ENCODE measurements at places on chromosomes 4 and X.

- no peak for DNase-seq
- no peak overlapping the region for H3K27ac ChIP-seq
- no peaks in the 10 kb centered on the region for H3K4me1 ChIP-seq
These were observed 15.9 kb downstream of the NSD2 start for GRCh38 chr4:1887052-1887451.

DNA sequence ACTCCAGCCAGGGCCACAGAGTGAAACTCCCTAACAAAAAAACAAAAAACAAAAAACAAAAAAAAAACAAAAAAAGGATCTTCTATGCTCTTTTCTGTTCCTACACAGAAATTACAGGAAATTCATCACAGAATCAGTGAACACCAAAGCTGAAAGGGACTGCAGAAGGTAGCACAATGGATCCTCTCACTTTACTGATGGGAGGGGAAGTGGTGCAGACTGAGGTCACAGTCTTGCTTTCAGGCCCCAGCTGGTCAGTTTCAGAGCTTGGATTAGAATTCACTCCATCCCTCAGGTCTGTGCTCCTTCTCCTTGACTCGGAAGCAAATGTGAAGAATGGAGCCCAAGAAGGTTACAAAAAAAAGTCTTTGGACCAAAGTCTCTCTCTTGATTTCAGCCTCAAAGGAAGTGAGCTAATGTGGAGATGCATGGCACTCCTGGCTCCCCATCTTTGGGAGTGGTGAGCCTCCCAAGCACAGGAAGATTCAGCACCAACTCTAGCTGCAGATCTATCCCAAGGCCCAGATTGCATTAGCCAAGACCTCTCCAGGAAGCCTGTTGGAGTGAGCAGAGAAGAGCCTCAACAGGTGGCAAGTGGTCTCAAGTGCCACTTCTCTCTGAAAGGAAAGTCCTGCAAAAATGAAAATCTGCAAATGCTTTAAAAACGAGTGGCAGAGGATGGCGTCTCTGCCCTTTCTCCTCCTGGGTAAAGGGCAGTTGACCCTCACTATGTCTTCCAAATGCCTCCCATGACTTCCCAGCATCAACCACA lies 176.0 kb downstream of the MAML3 start:
- no peak overlapping the region for H3K4me3 ChIP-seq
- peaks cover 13% of the 10 kb centered on the region for H3K4me1 ChIP-seq
- H3K27ac ChIP-seq, result no peak overlapping the region

GRCh38 chr4:2886622-2887021 lies 43.0 kb downstream of the ADD1 start:
- peaks cover 70% of the 10 kb centered on the region for H3K36me3 ChIP-seq
- H3K27me3 ChIP-seq, result no peaks in the 10 kb centered on the region
- no peak overlapping the region for H3K27ac ChIP-seq

GRCh38 chrX:24169211-24169610 lies 19.7 kb downstream of the ZFX start:
- no peaks in the 10 kb centered on the region for H3K4me1 ChIP-seq
- H3K27ac ChIP-seq, result no peak overlapping the region
- DNase-seq, result no peak
- no peak overlapping the region for H3K4me3 ChIP-seq

DNA sequence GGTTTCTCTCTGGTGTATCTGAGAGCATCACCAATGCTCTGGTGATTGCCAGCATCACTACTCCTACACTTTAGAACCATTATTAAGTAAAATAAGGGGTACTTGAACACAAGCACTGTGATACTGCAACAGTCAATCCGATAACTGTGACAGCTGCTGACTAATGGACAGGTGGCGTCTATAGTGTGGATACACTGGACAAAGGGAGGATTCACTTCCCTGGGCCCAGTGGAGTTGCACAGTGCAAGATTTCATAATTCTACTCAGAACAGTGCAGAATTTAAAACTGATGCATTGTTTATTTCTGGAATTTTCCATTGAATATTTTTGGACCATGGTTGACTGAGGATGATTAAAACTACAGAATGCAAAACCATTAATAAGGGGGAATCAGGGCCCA lies 97.8 kb downstream of the SHROOM3 start:
- no peak for DNase-seq
- no peaks in the 10 kb centered on the region for H3K4me1 ChIP-seq
- H3K27ac ChIP-seq, result no peak overlapping the region
- no peak overlapping the region for H3K4me3 ChIP-seq
- H3K27me3 ChIP-seq, result no peaks in the 10 kb centered on the region

GRCh38 chr4:119744580-119744979 lies 116.0 kb upstream of the PDE5A start:
- no peak overlapping the region for H3K27ac ChIP-seq
- no peak for DNase-seq
- no peaks in the 10 kb centered on the region for H3K4me1 ChIP-seq
- no peaks in the 10 kb centered on the region for H3K27me3 ChIP-seq

- no peaks in the 10 kb centered on the region for H3K36me3 ChIP-seq
- no peaks in the 10 kb centered on the region for H3K27me3 ChIP-seq
- no peak overlapping the region for H3K27ac ChIP-seq
- DNase-seq, result no peak
These were observed 136.7 kb downstream of the ARHGAP24 start for GRCh38 chr4:85611661-85612060.

DNA sequence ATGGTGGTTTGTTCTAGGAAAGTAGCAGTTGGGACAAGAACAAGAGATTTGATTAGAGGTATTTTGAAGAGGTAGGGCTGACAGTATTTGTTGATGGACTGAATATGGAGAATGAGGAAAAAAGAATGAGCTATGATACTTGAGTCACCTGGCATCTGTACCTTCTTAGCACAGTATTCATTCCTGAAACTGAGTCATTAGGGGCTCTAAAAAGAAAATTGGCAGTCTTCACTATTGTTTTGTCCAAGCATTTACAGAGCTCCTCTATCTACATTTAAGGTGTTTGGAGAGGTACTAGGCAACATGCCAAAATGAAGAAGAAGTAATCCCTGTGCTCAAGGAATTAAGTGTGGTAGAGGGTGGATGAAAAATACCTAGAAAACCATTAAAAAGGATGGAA lies 165.8 kb downstream of the SHROOM4 start:
- peak overlapping the region; percentile 31 for H3K27ac ChIP-seq
- no peaks in the 10 kb centered on the region for H3K27me3 ChIP-seq
- no peak for DNase-seq
- no peak overlapping the region for H3K4me3 ChIP-seq

DNA sequence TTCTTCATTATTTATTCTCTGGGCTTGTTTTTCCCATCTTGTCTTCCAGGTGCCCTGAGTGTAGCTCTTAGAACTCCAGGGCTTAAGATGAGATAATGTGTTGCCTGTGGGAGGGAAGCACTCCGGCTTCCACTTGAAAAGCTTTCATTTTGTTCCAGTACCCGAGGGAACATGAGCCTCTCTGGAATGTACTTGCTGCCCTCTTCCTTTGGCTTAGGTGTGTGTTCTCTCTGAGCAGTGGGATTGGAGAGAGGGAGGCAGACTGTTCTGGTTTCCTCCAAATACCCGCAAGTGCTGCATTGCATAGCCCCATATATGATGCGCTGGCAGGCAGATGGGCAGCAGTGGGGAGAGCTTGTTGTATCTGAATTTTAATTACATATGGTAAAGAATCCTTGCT lies 861 bp upstream of the DTHD1 start:
- H3K27me3 ChIP-seq, result no peaks in the 10 kb centered on the region
- no peak overlapping the region for H3K4me3 ChIP-seq
- no peak overlapping the region for H3K27ac ChIP-seq
- DNase-seq, result no peak

GRCh38 chr4:45688341-45688740 lies 435.5 kb downstream of the GABRG1 start:
- H3K36me3 ChIP-seq, result no peaks in the 10 kb centered on the region
- H3K27me3 ChIP-seq, result no peaks in the 10 kb centered on the region
- H3K27ac ChIP-seq, result no peak overlapping the region
- no peak for DNase-seq

DNA sequence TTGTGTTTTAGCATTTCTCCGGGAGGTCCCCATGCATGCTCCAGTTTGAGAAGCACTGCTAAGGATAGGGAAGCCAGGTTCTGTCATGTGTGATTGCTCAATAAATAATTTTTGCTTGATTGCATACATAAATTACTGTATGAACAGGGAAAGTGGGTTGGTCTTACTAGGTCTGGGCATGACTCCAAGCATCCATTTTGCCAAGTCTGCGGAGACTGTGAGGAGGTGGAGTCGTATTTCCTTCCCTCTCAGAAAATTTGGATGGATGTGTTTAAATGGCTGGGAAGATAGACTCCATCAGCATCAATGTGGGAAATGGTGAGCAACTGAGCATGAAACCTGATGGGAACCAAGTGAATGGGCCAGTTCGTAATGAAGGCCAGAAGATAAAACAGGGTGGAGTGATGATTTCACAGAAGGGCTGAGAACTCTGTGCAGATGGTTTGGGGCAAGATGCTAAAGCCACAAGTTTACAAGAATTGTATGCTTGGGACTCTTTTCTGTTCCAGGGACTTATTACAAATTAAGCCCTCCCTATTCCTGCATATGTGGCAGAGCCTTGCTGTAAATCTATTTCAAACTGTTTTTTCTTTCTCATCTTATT lies 84.1 kb downstream of the NHS start:
- DNase-seq, result no peak
- H3K27ac ChIP-seq, result no peak overlapping the region
- H3K4me1 ChIP-seq, result no peaks in the 10 kb centered on the region
- H3K4me3 ChIP-seq, result no peak overlapping the region
- H3K27me3 ChIP-seq, result no peaks in the 10 kb centered on the region
- H3K36me3 ChIP-seq, result no peaks in the 10 kb centered on the region

GRCh38 chr4:53541577-53542206 lies 49.6 kb downstream of the LNX1 start:
- peaks cover 19% of the 10 kb centered on the region for H3K4me1 ChIP-seq
- no peaks in the 10 kb centered on the region for H3K36me3 ChIP-seq
- peak overlapping the region; percentile 65 for H3K27ac ChIP-seq
- no peak for DNase-seq
- H3K4me3 ChIP-seq, result no peak overlapping the region

- peaks cover 6% of the 10 kb centered on the region for H3K27me3 ChIP-seq
- no peak overlapping the region for H3K4me3 ChIP-seq
These were observed 81.5 kb downstream of the RCHY1 start for GRCh38 chr4:75432683-75433082.

DNA sequence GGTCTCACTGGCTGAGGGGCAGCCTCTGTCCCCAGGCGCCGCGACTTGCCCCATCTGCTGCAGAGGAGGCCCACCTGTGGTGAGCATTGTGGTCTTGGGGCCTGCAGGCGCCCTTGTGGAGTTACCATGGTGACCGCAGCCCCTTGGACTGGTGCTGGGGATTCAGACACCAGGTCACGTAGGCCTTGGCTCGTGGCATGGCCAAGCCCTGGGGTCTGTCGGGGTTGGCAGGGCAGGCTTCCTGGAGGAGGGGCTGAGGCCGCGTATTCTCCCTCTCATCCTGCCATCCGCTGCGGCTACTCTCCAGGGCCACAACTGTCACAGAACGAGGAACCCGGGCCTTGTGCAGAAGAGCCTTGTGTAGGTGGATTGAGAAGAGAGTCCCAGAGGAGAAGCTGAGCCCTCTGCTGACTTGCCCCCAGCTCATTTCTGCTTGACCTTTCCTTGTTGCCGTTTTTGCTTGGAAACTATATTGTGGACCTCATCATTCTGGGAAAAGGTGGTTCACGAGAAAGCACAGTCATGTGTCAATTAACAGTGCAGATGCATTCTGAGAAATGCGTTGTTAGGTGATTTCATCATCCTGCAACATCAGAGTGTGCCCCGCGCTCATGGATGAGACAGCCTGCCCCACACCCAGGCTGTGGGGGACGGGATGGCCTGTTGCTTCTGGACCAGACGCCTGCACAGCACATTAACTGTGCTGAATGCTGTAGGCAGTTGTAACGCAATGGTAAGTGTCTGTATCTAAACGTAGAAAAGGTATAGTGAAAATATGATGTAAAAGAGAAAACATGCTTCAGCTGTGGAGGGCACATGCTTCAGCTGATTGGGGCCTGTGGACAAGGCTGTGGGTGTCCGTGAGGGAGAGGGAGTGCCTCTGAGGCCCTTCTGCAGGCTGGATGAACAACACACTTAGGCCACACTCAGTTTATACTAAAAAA lies 38.5 kb downstream of the TRMT44 start:
- H3K36me3 ChIP-seq, result no peaks in the 10 kb centered on the region
- H3K4me1 ChIP-seq, result no peaks in the 10 kb centered on the region
- no peak overlapping the region for H3K27ac ChIP-seq
- H3K27me3 ChIP-seq, result no peaks in the 10 kb centered on the region
- no peak overlapping the region for H3K4me3 ChIP-seq
- DNase-seq, result no peak

- H3K4me3 ChIP-seq, result no peak overlapping the region
- no peaks in the 10 kb centered on the region for H3K36me3 ChIP-seq
- no peak overlapping the region for H3K27ac ChIP-seq
- no peaks in the 10 kb centered on the region for H3K4me1 ChIP-seq
- H3K27me3 ChIP-seq, result no peaks in the 10 kb centered on the region
- no peak for DNase-seq
These were observed 88.4 kb upstream of the NALF2 start for GRCh38 chrX:69415698-69416097.

- peaks cover 11% of the 10 kb centered on the region for H3K4me1 ChIP-seq
- H3K27me3 ChIP-seq, result no peaks in the 10 kb centered on the region
- no peak overlapping the region for H3K27ac ChIP-seq
- H3K4me3 ChIP-seq, result no peak overlapping the region
- no peaks in the 10 kb centered on the region for H3K36me3 ChIP-seq
These were observed 58.0 kb downstream of the PJA1 start for GRCh38 chrX:69107231-69107739.

DNA sequence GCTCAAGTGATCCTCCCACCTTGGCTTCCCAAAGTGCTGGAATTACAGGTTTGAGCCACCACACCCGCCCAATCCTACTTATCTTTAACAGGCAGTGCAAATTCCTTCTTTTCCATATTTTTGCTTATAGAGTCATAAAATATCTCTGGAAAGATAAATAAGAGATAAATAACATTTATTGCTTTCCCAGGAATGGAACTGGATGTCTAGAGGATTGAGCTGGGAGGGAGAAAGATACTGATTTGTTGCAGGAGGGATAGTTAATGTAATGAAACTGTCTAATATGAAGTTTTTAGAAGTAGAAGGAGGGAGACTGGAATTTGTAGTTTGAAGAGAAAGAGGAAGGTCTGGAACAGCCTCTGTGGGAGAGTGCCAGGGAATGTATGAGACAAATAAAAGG lies 20.2 kb downstream of the ITGB1BP2 start:
- no peaks in the 10 kb centered on the region for H3K27me3 ChIP-seq
- no peaks in the 10 kb centered on the region for H3K4me1 ChIP-seq
- H3K4me3 ChIP-seq, result no peak overlapping the region
- no peaks in the 10 kb centered on the region for H3K36me3 ChIP-seq
- no peak overlapping the region for H3K27ac ChIP-seq
- no peak for DNase-seq

DNA sequence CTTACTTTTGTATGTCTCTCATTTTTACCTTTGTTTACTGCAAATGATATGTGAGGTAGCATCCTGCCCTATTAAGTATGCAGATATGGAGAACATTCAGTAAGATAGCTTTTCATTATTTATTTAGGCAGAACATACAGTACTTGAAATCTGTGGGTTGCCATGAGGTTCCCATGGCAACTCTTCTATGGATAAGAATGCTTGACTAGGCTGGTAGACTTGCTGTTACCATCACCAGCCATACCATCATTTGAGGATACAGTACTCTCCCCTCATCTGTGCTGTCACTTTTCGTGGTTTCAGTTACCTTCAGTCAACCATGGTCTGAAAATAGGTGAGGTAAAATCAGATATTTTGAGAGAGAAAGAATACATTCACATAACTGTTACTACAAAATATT lies 56.7 kb downstream of the NAF1 start:
- DNase-seq, result no peak
- no peaks in the 10 kb centered on the region for H3K4me1 ChIP-seq
- no peak overlapping the region for H3K4me3 ChIP-seq
